Occipital lobe (tissue), 3 donors: ENCODE measurements at places on chromosomes 2 and 18.

GRCh38 chr2:168315331-168316072 is 68.1 kb upstream of the STK39 start:
- no peak for DNase-seq

GRCh38 chr2:44237221-44237620 is 38.1 kb upstream of the SLC3A1 start:
- DNase-seq = no peak

DNA sequence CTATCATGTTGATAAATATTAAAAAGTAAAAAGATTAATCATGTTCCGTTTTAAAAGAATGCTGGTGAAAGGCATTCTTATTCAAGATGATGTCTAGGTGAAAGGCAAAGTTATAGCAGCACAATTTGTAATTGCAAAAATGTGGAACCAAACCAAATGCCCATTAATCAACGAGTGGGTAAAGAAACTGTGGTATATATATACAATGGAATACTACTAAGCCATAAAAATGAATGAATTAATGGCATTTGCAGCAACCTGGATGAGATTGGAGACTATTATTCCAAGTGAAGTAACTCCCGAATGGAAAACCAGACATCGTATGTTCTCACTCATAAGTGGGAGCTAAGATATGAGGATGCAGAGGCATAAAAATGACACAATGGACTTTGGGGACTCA is 286.4 kb downstream of the ARHGAP15 start:
- DNase-seq = no peak

DNA sequence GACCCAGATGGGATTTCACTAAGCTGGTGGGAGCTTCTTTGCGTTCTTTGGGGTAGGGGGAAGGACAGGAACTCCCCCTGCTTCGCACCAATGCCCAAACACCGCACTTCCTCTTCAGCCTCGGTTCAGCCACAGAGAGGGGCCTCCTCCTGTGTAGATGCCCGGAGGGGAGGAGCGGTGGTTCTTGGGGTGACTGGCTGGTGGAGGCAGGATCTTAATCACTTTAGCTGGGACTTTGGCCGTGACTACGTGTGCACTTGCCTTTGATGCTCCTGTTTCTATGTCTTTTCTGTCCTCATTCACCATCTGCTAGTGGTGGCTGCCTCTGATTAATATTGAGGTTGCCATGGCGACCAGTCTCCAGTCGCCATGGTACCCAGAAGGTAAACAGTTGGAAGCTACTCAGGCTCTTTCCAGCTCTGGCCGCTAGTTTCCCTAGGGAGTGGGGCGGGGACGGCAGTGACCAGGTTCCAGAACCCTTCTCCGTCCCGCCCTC is 1.9 kb downstream of the CNGA3 start:
- DNase-seq = peak; percentile 45

- DNase-seq = no peak
Observed at GRCh38 chr2:238945433-238946150, 97.7 kb downstream of the TWIST2 start.

- DNase-seq = no peak
Observed at GRCh38 chr2:203637471-203638167, 68.8 kb upstream of the CD28 start.

GRCh38 chr2:84498150-84498799 is 18.0 kb upstream of the DNAH6 start:
- no peak for DNase-seq

- no peak for DNase-seq
Observed at GRCh38 chr2:45014016-45014702, 4.9 kb upstream of the SIX2 start.

GRCh38 chr2:110170102-110170501 is 34.7 kb downstream of the NPHP1 start:
- no peak for DNase-seq

GRCh38 chr18:59202258-59202820 is 17.6 kb upstream of the GRP start:
- DNase-seq = no peak

GRCh38 chr18:68779169-68779568 is 18.7 kb upstream of the CCDC102B start:
- DNase-seq = no peak

DNA sequence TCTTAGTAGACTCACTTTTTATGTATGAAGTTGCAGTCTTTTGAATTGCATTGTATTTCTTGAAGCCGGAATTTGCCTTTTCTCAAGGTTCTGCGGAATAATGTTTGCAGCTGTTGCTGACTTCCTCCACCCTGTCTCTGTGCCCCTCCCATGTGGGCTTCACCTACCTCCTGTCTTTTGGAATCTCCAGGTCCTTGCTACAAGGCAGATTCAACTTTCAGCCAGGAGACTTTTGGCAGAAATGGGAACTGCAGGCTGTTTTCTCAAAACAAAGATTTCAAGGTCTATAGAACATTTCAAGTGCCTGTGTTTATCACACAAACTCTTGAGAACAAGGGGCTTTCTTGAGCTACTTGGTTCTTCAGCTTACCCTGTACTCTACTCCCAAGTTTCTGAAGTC is 25.6 kb downstream of the ZNF236 start:
- no peak for DNase-seq

- no peak for DNase-seq
Observed at GRCh38 chr2:239778042-239778851, 246.9 kb downstream of the NDUFA10 start.
